ENCODE measurements at places on chromosomes 5 and 9.
A peak's percentile ranks its signal among the peaks of the same experiment; 100 is the strongest.

GRCh38 chr9:126534431-126535186 lies 79.1 kb upstream of the LMX1B start:
- no peak for DNase-seq

DNA sequence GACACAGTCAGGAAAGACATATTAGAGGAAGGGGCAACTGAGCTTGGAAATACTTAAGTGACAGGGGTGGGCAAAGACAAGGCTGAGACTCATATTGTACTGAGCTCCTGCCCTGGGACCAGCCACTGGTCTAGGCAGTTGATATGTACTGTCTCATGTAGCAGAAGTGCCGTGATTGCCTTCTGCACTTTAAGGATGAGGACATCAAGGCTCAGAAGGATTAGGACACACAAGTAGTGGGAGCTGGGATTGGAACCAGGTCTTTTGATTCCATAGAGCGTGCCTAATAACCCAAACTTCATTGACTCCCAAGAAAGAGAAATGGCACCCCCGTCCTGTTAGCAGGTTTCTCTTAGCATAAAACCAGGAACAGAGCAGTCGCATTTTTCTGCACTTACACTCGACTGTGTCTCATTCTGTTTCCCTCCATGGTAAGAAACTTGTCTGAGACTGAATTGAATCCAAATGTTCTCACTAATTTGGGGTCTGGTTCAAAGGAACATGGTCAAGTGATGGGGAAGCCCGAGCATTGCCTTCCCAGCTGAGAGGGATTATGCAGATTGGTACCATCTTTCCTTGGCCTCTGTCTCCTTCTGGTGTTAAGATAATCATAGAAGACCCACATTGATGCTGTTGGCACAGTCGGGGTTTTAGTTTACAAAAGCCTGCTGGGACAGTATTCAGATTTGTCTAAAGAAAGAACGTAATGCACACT lies 70.4 kb downstream of the ANGPTL2 start:
- no peak for DNase-seq

DNA sequence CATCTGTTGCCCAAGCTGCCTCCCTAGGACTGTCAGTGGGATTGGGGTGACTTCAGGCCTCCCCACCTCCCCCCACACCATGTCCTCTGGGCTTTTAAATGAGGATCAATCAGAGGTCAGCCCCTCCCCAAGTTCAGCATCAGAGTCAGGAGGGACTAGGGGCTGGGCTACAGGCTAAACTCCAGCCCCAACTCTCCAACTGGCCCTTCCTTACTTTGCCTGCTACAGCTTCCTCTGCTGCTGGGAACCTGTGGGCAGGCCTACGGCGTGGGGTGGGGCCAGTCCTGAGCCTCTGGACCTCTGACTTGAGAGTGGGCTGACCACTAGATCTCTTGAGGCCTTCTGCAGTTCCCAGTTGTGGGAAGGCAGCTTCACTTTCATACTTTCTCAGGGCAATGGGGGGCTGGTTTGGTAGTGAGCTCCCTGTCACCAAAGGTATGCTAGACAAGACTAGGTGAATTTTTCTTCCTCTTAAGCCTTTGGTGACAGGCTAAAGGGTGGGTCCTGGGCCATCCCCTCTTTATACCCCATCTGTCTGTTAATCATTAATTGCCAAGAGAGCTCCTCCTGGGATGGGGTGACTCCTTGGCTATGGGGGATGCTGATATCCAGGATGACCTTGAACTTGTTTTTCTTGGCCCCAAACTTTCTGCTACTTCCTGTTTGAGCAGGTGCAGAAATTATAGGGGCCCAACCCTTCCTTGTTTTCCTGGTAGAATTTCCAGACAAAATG lies 10.8 kb upstream of the DAB2IP start:
- no peak for DNase-seq

GRCh38 chr5:151016700-151017099 lies 3.7 kb upstream of the GPX3 start:
- peak; percentile 55 for DNase-seq

DNA sequence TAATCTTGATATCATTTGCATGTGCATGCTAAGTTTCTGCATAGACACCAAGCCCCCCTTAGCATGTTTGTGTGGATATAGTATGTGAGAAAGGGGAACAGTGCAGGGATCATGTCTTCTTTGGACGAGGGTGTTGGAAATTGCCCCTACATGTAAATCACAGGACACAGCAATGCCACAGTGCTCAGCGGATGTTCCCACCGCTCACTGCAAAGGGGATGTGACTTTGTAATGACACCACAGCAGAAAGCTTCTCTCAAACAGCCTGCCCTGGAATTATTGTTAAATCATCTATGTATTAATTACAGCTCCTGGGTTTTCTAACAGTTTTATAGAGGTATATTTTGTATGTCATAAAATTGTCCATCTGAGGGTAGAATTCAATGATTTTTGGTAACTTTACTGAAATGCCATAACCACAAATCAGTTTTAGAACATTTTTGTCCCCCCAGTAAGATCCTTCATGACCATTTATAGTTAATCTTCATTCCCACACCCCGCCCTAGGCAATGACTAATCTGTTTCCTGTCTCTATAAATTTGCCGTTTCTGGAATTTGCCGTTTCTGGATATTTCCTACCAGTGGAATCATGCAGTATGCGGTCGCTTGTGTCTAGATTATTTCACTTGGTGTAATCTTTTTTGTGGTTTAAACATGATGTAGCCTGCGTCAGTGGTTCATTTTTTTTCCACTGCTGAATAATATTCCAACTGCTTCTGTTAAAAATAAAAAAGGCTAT lies 648.5 kb upstream of the WWC1 start:
- no peak for DNase-seq

DNA sequence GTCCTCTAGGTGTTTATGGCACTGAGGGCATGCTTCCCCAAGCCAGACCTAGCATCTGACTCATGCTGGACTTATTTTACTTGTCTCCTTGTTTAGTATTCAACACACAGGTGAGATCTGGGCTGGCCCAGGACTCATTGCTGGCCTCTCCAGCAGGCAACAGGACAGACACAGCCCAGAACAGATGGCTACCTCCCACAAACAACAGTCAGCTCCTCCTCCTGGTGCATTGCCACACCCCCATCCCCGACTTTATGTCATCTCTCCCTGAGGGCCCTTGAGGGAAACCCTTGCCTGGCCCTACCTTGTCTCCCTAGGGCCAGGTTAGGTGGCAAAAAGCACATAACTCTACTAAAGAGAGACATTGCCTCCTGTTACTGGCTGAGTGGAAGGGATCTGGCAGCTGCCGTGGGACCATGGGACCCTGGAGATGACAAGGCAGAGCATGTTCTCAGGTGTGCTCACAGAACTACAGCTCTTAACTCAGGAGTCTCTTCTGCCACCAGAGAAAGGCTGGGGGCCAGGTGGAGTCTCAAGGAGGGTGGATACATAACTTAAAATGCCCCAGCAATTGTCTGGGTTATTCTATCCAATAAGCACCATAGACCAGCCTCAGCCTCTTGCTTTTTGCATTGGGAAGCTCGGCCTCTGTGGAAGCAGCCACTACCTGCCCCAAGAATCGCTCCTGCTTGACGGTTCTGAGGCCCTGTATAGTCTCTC lies 2.3 kb downstream of the ACSL6 start:
- DNase-seq, result no peak

- no peak for DNase-seq
Observed at GRCh38 chr5:26666371-26666770, 372.0 kb downstream of the CDH9 start.

- DNase-seq, result no peak
Observed at GRCh38 chr5:5666369-5666768, 243.9 kb downstream of the ICE1 start.

GRCh38 chr5:112116371-112116770 lies 302.7 kb downstream of the EPB41L4A start:
- no peak for DNase-seq

- no peak for DNase-seq
Observed at GRCh38 chr5:110769000-110769681, 30.3 kb downstream of the SLC25A46 start.

DNA sequence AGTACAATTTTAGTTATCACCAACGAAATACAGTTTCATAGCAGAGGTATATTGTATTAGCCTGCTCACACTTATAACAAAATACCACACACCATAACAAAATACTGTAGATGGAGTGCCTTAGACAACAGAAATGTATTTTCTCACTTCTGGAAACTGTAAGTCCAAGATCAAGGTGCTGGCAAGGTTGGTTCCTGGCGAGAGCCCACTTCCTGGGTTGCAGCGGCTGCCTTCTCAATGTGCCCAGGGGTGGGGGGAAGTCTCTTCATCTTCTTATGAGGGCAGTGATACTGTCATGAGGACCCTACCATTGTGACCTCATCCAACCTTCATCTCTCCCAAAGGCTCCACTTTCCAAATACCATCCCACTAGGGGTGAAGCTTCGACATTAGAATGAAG lies 30.5 kb upstream of the GADD45G start:
- DNase-seq, result no peak

- DNase-seq, result no peak
Observed at GRCh38 chr5:39580702-39581453, 156.1 kb upstream of the DAB2 start.

DNA sequence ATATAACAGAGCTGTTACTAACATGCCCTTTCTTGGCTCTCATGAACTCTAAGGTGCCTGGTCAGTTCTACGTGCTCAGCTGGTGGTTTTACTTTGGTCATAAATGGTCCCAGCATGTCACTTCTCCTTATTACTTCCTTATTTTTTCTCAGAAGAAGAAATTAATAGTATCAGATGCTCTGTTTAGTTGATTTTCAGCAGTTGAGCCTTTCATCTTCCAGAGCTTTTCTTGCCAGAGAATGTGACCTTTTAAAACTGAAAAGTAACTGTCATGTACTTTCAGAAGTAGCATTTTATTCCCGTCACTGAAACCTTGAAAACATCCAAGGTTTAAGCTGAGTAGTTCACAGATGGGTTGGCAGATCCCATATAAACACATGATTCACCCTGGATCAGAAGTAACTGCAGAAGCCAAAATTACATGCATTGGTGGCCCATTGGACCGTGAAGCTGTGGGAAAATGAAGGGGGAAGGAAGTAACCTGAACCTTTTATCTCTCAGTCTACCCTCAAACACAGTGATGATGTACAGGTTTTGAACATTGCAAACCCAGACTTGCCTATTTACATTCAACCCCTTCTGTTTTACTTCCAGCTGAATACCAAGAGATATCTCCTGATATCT lies 50.5 kb downstream of the HACD4 start:
- no peak for DNase-seq

- no peak for DNase-seq
Observed at GRCh38 chr5:32030222-32030621, 143.9 kb downstream of the GOLPH3 start.

DNA sequence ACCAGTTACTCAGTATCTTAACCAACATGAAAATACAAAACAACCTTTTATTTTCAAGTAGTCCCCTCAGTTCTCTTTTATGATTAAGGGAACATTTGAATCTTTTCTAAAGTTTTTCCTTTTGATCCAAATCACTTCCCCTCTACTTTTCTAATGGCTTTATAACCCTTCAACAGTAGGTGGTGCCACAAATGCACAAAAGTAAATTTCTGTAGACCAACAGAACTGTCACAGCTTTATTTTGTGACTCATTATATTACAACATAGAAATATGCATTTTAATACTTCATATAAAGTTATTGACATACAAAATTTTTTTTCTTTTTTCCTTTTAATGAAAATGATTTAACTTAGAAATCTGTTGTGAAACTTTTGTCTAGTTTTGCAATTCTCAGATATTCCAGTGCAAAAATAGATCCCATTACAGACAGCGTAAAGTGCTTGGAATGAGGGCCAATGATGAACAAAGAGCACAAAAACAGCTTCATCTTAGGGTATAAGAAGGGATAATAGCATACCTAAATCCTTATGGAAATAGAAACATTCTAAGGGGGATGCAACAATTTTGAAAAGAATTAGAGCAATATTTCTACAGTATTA lies 17.0 kb downstream of the NIPSNAP3B start:
- no peak for DNase-seq

- DNase-seq, result peak; percentile 75
Observed at GRCh38 chr9:137114613-137115393, at the start of gene DPP7. Gene DPP7, minus strand, starts transcription at chr9:137114733. Its CDS starts 20 bp downstream, at chr9:137114713.

DNA sequence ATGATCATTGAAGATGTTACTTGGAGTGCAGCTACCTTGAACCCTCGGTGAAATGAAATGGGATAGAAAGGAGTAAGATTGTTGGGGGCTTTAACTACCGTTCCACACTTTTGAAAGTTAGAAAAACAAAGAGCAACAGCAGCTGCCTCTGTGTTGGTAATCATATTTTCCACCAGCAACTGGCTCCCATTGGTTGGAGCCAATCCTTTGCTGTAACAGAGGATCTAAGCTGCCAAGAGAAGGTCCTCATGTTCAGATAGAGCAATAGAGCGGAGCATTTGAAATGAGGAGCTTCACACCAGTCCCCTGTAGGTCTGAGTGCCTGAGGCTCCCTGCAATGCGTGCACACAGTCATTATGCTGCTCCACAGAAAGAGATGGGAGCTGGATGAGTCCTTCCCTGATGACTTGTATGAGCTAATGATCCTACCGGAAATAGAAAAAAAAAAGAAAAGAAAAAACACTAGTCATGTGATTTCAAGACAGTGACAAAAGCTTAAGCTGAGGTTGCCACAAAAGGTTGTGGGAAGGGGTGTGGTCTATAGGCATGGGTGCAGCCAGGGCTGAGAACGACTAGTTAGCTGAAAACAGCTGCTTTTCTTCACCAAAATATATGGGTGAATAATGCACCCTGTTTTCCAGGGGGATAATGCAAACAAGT lies 300.7 kb downstream of the MLLT3 start:
- DNase-seq, result peak; percentile 56

GRCh38 chr5:85681871-85682270 lies 935.9 kb upstream of the COX7C start:
- DNase-seq, result no peak

DNA sequence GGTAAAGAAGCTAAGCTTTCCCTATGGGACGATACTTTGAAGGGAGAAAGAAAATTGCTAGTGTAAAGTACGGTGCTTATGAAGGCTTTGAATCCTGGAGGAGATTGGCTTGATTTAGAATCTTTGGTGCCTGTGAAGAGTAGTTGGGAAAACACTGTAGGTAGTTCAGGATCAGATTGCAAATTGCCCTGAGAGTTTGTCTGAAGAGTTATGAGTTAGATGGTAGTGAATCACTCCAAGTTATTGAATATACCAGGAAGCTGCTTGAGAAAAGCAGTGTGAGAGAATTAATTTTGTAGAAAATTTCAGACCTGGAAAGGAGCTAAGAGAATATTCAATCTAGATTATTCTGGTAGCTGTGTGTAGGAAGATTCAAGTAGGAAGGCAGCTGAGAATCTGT lies 11.5 kb downstream of the MAN2A1 start:
- no peak for DNase-seq

- no peak for DNase-seq
Observed at GRCh38 chr5:53378590-53379247, 101.7 kb upstream of the FST start.

DNA sequence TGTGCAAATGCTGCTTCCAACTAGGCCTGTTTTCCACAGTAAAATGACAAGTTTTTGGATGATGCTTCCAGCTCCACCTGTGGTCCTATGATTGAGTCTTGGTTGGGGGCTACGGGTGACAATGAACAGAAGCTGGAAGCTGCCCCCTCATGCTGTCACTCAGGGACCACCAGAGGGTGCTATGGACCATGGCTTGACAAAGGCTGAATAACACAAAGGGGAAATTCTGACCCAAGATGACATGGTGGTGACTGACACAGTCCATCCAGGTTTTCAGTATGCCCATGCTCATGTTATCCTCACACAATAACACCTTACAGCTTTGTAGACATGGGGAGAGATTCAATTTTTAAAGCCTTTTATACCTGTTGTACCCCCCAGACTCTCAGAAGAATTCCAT lies 23.9 kb upstream of the SAP30L start:
- no peak for DNase-seq

All from CD4-positive, alpha-beta T cell treated with Interferon gamma for 1 hour (primary cell).